ENCODE measurements at places on chromosomes 2 and 18.
A peak's percentile ranks its signal among the peaks of the same experiment; 100 is the strongest.

DNA sequence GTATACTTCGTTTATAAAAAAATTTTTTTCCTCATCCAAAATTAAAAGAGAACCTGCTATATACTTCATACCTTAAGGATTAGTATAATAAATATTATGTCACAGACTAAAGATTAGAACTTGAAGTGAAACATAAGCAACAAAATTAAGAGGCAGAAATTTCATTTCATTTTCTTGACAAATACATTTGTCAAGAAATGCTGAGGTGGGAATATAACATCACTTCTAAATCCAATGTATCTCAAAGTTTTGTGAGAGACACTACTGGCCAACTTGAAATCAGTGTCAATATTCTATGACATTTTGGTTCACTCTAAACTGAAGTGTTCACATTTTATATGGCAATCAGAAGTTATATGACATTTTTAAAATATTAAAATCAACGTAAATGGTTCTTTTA is 43.8 kb downstream of the SCRN3 start:
- DNase-seq = no peak

GRCh38 chr2:238574490-238575271 is 148.0 kb downstream of the ASB1 start:
- no peak for DNase-seq

DNA sequence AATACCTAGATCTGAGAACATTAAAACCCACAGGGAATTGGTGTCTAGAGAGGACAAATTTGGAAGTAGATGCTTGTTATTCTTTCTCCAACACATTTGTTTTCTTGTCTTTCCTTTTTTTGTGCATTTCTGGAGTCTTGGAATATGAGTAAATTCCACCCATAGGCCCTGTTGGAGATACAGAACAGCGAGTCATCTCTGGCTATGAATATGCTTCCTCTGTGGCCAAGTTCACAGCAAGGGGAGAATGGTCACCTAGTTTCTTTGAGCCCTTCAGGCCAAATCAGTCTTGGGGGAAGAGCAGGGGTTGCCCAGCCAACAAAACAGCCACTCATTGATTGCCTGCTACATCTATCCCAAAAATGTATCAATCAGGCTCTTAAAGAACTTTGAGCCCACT is 31.3 kb downstream of the SP140L start:
- DNase-seq = peak; percentile 24

DNA sequence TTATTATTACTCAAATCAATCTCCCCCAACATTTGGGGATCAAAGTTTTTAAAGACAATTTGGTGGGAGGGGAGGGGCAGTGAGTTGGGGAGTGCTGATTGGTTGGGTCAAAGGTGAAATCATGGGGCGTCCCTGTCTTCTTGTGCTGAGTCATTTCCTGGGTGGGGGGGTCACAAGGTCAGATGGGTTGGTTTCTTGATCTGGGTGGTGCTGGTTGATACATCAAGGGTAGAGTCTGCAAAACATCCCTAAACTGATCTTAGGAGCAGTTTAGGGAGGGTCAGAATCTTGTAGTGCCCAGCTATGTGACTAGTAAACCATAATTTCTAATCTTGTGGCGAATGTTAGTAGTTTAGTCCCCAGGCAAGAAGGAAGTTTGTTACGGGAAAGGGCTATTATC is 67.4 kb downstream of the MOGAT1 start:
- DNase-seq = no peak

DNA sequence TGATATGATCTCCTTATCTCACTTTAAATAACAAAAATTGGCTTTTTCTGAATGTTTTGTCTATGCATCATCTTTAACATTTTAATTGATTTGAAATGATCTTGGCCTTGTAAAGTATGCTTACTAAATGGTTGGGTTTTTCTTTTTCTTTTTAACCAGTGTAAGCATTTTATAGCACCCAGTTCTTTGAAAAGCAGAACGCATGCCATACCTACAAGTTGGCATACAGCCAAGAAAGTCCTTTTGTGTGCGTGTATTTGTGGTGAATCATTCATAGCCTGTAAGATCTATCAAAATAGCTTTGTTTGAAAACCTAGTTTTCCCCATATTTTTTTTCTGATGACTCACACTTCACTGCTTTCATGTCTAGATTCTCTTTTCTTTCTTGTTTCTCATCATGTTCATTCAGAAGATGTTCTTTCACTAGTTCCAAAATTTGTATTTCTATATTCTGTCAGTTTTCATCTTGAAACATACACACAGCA is 4.1 kb upstream of the VRK2 start:
- DNase-seq = peak; percentile 83

GRCh38 chr18:69951182-69951581 is 3.5 kb upstream of the CD226 start:
- DNase-seq = no peak

DNA sequence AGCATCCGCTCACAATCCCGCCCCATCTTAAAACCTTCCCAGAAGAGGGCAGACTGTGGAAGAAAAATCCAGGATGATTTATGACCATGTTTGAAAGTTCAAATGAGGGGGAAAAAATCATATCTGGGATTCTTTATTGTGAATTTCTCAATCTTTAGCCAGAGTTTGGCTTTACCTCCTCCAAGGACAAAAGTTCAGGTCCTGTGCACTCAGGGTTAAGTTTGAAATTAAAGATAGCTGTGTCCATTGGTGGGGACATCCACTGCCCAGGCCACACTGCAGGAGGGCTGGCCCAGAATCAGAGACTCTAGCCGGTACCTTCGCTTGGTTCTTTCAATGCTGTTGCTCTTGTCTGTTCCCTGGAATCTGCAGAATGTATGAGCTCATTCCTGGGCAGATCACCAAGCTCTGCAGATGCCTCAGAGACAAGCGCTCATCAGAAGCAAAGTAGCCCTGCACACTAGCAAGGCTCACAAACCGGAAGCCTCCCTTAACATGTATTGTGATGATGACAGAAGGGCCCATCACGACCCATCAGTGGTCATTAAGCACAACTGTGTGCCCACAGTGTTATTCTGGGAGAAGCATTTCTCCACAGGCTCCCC is 375.3 kb upstream of the KLHL29 start:
- DNase-seq = no peak

DNA sequence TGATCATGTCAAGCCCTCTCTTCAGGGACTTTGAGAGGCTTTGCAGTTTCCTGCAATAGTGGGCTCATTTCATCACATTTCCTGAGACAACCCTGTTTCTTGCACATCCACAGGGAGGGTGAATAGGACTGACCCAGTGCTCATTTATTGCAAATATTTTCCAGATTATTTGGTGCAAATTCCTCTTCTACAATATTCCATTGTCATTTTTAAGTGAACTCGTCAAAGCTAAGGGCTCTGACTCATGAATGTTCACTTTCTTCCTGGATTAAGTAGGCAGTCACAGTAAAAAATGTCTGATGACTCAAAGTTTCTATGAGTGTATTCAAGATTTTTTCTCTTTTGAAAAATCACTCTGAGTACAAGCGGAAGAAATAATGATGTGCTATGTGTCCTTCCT is 225.5 kb upstream of the GALNT5 start:
- DNase-seq = peak; percentile 87

- DNase-seq = no peak
Measured at GRCh38 chr2:200122683-200123082, 167.3 kb downstream of the MAIP1 start.

- DNase-seq = no peak
Measured at GRCh38 chr2:68748568-68748967, 14.0 kb downstream of the ARHGAP25 start.

DNA sequence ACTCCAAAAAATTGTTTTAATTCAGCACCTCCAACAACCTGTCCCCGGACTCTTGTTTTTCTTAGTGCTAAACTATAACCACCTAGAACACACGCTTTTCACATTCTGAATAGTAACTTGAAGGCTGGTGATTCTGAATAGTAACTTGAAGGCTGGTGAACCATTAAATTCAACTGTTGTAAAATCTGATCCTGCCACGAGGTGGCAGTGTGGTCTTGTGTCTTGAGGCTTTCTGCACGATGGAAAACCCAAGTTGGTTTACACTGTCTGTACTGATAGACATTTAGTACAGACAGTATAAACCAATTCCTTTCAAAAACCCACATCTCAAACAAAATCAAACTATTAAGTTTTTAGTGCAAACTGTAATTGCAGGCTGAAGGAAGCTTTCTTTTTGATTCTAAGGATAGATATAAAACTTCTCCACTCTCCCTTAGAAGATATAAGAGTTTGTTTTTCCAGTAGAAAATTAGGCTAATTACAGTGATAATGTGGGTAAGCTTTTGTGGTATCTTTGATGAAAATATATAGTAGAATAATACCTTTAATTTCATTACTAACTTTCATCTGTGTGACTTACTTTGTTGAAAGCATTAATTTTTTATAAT is 57.6 kb downstream of the VAPA start:
- peak; percentile 57 for DNase-seq

- no peak for DNase-seq
Measured at GRCh38 chr2:220335591-220335915, 708.1 kb downstream of the SLC4A3 start.

GRCh38 chr2:102839668-102840388 is 78.0 kb downstream of the TMEM182 start:
- DNase-seq = peak; percentile 48

DNA sequence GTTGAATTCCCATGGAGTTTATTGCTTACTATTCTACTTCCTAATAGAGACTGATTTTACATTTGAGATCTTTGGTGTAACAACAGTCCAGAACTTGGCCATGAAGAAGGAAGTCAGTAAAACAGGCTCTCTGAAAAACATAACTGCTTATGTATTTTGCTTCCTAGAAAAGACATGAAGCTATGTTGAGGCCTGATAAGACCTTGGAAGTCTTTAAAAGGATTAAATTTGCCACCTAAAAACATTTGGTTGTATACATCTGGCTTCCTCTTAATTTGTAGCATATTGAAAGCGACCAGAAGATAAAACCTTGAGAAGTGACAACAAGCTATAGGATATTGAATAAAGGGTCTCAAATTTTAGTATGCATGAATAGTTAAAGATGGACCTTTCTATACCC is 36.4 kb downstream of the PTRHD1 start:
- DNase-seq = no peak

GRCh38 chr18:59874166-59874565 is 25.6 kb upstream of the PMAIP1 start:
- no peak for DNase-seq

DNA sequence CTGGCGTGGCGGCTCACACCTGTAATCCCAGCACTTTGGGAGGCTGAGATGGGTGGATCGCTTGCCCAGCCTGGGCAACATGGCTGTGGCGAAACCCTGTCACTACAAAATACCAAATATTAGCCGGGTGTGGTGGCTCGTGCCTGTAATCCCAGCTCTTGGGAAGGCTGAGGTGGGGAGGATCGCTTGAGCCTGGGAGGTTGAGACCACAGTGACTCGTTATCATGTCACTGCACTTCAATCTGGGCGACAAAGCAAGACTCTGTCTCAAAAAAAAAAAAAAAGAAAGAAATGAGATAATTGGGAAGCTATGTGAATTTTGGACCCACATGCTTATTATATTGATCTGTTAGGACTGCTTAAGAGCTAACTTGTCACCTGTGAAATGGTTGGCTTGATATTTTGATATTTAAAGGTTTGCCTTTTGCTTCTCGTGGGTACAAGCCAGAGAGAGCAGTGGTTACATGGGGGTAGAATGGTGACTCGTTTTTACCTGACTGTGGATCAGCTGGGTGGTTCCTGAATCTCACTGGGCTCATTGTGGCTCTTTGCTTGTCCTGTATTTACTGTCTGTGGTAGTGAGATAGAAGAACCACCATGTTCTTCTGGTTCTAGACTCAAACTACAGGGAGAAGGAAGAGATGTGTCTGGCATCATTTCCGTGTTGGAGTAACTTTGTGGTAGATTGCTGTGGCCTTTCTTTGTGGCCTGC is 28.9 kb downstream of the ZNF532 start:
- no peak for DNase-seq

DNA sequence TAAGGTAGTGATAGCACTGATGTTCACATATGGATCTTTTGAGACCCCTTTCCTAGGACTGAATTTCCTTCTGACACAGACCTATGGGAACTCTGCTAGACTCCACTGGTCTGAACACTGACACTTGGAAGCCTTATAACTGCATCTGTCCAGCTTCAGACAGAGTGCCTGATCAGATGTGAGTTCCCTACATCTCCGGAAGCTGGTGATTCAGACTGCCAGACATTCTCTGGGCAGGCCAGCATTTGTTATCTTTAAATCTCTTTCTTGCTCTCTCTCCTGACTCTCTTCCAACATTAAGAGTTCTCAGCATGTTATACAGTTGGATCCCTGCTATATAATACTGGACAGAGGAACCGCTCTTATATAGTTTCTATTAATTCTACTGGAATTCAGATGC is 408.5 kb downstream of the ZEB2 start:
- no peak for DNase-seq

DNA sequence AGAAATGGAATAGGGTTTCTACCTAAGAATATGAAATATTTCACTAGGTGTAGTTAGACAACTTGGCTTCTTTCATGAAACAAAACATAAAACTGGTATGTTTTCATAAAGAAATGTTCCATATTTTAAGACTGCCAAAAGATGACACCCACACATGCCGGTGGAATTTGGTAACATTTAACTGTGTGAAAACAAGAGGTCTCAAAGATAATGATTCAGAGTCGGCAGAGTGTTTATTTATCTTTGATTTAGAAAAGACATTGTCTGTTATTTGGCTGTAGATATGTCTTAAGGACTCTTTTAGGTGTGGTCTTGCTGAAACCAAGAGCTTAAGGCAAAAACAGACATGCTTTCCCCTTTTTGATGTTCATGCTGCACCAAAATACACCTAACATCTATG is 63.5 kb upstream of the FN1 start:
- DNase-seq = no peak

GRCh38 chr2:33777786-33778185 is 178.7 kb upstream of the FAM98A start:
- no peak for DNase-seq

DNA sequence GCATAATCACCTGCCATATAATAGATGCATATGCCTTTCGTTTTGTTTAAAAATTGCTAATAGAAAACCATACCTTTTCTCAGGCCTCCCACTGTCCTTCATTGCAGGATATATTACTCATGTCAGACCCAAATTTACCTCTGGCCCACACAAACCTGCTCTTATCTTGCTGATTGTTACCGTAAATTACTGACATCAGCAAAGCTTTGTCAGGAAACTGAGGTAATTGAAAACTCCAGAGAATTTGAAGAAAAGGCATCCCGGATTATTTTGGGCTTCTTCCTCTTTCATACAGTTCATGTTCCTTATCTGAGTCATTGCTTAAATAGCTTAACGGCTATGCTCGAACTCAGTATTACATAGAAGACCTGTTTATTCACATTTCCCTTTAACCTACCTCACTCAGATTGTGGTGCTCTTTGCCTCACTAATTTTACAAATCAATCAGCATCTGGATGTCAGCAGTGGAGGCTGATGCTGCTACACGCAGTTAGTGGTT is 145.7 kb downstream of the ZEB2 start:
- DNase-seq = no peak

- DNase-seq = peak; percentile 77
Measured at GRCh38 chr2:238169708-238170251, 11.0 kb downstream of the ERFE start.

- no peak for DNase-seq
Measured at GRCh38 chr2:163247847-163248220, 409.3 kb upstream of the KCNH7 start.

DNA sequence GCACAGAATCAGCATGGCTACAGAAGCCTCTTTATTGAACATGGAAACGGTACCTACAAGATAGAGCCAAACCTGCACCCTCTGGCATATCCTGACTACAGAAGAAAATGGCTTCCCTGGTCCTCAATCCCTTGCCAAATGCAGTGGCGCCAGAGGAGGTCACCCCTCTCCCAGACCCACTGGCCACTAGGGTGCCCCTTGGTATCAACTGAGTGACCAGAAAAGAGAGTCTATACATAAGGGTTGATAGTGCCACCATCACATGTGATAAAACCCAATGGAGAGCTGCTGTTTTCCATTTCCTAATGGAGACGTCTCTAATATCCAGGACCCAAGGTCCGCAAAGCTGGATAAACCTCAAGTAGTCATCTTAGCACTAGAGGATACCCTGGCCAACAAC is 52.7 kb upstream of the ALK start:
- DNase-seq = no peak

Data from SW 1271 (cell line).